HuH-7.5 (cell line): ENCODE measurements at places on chromosomes 1 and 21.

- no peak for DNase-seq
Measured at GRCh38 chr1:227378181-227378580, 59.9 kb upstream of the CDC42BPA start.

GRCh38 chr1:9699361-9699760, 47.8 kb downstream of the PIK3CD start:
- DNase-seq: no peak

DNA sequence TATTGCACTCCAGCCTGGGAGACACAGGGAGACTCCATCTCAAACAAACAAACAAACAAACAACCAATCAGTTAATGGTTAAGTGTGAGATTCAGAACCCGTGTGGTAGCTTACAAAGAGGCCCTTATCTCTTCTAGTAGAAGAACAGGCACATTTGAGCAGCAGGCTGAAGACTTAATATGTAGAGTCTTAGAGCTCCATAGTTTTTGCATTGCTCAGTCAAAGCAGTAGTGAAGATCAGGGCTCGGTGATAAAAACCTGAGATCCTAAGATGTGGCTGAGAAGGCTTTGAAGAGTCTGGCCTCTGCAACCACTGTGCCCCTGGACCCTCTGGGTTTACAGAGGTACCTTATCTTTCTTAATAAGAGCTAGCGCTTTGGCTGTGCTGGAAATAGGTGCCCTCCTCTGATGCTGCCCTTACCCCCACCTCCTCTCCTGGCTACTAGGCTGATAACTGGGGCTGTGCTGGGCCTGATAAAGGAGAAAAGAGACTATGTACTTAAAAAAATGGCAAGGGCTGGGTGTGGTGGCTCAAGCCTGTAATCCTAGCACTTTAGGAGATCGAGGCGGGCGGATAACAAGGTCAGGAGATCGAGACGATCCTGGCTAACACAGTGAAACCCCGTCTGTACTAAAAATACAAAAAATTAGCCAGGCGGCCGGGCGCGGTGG, 10.5 kb upstream of the UCK2 start:
- no peak for DNase-seq

DNA sequence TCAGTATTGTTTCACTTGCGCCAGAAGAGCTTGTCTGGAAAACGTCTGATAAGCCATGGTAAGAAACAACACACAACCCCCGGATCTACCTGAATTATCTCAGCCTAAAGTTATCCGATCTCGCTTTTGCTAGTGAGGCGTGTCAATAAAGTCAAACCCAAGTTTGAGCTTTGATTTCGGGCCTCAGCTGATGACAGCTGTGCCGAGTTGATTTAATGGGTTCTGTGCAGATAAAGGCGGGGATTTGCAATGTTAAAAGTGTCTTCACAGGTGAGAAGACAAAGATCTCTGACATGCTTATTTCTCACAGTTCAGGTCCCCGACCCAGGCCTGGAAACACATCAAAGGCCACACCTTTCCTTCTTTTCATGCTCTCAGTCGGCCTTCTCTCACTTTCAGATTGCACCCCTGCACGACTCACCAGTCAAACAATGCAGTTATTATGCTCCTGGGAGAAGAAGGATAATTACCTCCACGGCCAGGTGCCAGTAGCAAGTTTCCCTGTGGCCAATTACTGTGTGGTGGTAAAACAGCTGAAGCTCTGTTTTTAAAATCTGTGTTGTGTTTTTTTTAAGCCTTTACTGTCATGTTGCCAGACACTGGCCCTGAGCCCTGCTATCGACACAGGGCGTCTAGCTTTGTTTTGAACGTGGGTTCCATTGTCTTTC, 245.3 kb upstream of the RUNX1 start:
- DNase-seq: no peak

GRCh38 chr1:155455588-155456195, 106.9 kb downstream of the ASH1L start:
- DNase-seq: no peak

DNA sequence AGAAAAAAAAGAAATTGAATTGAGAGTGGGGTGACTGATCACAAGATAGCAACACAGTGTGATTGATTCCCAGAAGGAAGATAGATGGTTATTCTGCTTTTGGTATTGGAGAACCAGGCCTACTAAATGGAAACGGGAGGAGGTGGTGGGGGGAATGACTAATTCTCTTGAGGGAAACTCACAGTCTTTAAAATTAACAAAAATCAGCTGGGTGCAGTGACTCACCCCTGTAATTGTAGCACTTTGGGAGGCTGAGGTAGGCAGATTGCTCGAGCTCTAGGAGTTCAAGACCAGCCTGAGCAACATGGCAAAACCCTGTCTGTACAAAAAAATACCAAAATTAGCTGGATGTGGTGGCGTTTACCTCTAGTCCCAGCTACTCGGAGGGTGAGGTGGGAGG, 134.6 kb upstream of the PDE4B start:
- no peak for DNase-seq

DNA sequence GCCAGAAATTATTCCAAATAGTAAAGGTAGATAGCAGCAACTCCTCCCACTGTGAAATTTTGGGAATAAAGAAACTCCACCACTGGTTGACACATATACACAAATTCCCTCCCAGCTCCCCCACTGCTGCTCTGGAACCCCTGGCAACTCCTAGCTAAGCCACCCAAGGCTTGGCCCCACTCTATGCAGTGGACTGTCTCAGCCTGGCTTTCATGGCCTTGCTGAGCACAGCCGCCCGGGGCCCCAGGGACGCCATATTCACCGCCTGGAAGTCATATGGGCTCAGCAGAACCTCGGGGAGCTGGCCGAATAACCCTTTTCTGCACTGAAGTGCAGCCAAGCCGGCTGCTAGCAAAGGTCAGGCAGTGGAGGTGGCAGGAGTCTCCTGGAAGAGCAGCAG, 15.4 kb upstream of the RBM34 start:
- DNase-seq: no peak

GRCh38 chr1:27503844-27504587, 14.0 kb upstream of the WASF2 start:
- no peak for DNase-seq

GRCh38 chr1:184889902-184890301, 84.4 kb downstream of the NIBAN1 start:
- no peak for DNase-seq

GRCh38 chr1:231240531-231240882, 505 bp upstream of the GNPAT start:
- DNase-seq: no peak

GRCh38 chr1:38827318-38827717, 32.3 kb downstream of the RRAGC start:
- no peak for DNase-seq

DNA sequence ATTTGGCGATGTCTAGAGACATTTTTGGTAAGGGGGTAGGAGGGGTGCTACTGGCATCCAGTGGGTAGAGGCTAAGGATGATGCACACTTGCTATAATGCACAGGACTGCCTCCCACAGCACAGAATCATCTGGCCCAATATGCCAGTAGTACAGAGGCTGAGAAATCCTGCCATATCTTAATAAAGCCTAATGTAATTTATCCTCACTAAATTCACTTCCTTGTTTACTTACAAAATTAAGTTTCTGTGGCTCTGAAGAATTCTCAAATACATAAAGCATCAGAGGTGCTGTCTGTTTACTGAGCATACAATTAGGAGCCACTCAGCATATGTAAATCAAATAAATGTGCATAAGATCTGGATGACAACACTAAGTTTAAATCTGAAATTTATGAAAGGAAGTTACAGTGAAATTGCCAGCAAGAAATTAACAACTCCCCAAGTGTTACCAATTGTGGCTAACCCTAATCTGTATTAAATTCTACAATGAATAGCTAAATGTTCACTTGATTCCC, 26.5 kb downstream of the NGF start:
- DNase-seq: no peak

DNA sequence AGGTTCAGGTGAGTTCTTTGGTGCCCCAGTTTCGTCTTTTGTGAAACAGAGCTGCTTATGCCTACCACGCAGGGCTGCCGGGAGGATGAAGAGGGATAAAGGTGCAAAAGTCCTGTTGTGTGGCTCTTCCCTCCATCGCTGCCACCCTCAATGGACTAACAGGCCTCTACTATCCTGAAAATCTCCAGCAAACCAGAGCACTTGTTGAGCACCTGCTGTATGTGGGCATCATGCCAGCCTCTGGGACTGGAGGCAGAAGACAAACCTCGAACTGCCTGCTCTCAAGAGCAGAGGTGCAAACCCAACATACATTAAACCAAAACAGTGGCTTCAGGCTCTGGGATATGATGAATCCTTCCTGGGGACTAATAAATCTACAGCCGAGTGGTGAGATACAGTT, 174.1 kb downstream of the ACTL8 start:
- no peak for DNase-seq

- peak; percentile 28 for DNase-seq
Measured at GRCh38 chr1:206634365-206635079, 814 bp upstream of the DYRK3 start.

DNA sequence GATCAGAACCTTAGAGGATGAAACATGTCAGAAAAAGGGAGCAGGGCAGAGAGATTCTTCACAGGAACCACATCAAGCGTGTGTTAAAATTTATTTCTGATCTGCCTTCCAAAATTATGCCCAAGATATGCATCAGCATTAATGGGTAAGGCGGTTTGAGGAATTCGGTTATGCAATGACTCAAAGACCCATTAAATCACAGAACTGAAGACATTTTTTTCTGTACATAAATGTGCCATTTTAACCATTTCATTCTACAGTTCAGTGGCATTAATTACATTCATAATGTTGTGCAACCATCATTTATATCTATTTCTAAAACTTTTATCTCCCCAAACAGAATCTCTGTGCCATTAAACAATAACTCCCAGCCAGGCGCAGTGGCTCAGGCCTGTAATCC, 43.4 kb downstream of the CNST start:
- DNase-seq: no peak

DNA sequence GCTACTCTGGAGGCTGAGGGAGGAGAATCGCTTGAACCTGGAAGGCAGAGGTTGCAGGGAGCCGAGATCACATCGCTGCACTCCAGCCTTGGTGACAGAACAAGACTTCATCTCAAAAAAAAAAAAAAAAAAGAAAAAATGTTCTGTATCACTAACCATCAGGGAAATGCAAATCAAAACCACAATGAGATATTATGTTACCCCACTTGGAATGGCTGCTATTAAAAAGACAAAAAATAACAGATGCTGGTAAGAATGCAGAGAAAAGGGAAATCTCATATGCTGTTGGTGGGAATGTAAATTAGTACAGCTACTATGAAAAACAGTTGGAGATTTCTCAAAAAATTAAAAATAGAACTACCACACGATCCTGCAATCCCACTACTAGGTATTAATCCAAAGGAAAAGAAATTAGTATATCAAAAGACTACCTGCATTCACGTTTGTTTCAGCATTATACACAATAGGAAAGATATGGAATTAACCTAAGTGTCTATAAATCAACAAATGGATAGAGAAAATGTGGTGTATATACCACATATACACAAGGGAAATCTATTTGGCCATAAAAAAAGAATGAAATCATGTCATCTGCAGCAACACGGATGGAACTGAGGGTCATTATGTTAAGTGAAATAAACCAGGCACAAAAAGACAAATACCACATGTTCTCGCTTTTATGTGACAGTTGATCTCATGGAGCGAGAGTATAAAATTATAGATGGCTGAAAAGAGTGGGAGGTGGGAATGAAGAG, 62.6 kb downstream of the ABL2 start:
- no peak for DNase-seq

DNA sequence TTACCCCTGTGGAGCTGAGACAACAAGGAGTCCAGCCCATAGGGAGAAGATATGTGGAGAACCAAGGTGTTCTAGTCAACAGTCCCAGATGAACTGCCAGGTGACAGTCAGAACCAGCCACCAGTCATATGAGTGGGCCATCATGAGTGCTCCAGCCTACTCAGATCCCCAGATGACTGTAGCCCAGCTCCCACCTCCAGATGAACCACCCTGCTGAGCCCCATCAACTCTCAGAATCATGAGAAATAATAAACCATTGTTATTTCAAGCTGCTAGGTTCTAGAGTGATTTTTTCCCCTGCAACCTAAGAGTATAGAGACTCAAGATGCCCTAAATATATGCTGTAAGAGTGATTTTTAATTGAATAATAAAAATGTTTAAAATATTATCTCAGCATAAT, 444.2 kb downstream of the GPATCH2 start:
- DNase-seq: no peak

- DNase-seq: no peak
Measured at GRCh38 chr1:117636637-117637425, 31.0 kb downstream of the TENT5C start.

- no peak for DNase-seq
Measured at GRCh38 chr21:37800057-37800455, 116.2 kb downstream of the KCNJ6 start.

DNA sequence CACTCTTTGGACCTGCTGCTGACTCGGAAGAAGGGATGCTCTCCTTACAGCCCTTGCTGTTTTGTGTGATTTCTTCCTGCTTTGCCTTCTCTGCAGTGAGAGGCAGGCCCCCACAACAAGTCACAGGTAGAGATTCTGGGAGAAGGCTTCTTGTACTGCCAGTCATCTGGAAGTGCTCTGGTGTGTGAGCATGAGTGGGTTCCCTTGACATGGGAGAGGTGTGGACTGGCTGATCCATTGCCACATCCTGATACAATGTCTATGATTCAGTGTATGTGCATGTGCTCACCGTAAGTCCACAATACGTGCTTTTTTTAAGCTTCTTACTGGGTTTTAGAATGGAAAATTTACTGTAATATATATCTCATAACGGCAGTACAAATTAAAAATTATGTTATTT, 46.0 kb upstream of the PLA2G4A start:
- DNase-seq: no peak

- DNase-seq: no peak
Measured at GRCh38 chr1:32954168-32954567, 10.4 kb downstream of the RNF19B start.

- DNase-seq: no peak
Measured at GRCh38 chr21:25170681-25171080, 436.6 kb downstream of the MRPL39 start.

GRCh38 chr1:19909392-19909791, 14.0 kb downstream of the PLA2G2E start:
- no peak for DNase-seq

DNA sequence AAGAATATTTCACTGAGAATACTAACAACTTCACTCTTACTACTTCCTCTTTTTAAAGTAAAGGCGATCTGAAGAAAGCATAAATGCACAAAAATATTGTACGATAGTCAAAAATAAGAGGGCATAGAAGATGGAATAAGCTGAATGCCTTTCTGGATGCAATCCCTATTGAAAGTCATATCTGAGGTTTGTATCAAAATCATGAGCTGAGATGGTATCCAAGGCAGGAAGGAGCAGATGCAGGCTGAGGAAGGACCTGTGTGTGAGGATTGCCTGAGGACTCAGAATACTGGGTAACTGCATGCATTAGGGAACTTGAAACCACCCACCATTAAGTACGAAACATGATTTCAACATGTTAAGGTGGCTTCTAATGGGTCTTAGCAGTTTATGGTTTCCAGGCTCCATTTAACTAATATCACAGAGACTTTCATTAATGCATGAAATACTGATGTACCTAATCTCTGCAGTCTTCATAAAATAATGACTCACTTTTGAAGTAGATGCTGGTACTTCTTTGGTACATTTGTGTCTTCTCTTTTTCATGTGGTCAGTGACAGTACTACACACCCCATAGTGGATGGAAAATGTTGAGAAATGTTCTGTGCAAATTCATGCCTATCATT, 29.6 kb upstream of the RGS1 start:
- no peak for DNase-seq

- DNase-seq: no peak
Measured at GRCh38 chr1:173364827-173365226, 112.3 kb upstream of the PRDX6 start.

GRCh38 chr1:57186455-57186854, 220.6 kb upstream of the C8B start:
- DNase-seq: no peak

GRCh38 chr1:231053493-231054162, 13.6 kb upstream of the FAM89A start:
- no peak for DNase-seq
